ENCODE measurements at places on chromosomes 2 and 18.

DNA sequence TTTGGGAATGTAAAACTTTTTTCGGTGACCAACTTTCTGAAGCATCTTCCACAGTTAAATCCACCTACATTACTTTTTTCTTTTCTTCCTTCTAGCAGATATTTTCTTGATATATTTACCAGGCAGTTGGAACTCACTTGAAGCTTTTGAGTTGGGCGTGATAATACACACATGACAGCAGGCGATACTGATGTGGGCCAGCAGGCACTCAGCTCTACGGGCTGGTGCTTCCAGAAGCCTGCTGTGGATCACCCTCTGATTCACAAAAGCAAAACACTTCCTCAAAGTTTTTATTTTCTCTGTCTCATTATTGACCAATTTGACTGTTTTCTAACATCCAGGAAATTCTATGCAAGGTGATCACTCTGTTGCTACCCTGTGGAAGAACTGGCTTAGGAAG, 22.9 kb downstream of the GRHL1 start:
- no peak for DNase-seq

DNA sequence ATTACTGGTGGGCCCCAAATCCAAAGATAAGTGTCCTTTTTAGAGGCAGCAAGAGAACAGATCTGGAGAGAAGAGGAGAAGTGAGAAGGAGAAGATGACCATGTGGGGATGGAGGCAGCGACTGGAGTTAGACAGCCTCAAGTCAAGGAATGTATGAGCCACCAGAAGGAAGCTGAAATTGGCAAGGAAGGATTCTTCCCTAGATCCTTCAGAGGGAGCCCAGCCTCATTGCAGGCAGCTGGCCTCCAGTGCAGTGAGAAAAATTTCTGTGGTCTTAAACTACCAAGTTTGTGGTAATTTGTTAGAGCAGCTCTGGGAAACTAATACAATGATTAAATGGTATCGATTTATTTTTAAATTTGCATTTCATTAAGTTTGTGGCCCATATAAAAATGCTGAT, 167.9 kb downstream of the NCKAP5 start:
- no peak for DNase-seq

DNA sequence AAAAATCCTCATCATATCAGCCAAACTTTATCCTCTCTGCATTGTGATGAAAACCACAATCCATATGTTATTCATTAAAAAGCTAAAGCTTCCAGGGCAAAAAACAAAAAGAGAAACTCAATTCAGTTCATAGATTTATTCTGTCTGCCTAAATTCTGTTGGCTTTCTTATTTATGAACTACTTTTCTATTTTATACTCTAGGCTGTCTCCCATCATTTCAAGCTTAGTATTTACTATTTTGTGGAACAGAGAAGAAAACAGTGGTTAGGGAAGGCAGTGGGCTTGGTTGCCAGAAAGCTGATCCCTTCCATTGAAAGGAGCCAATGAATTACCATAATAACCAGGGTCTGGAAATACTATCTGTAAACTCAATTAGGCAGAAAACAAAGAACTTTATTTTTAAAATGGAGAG, 71.8 kb downstream of the RAPH1 start:
- DNase-seq = no peak

DNA sequence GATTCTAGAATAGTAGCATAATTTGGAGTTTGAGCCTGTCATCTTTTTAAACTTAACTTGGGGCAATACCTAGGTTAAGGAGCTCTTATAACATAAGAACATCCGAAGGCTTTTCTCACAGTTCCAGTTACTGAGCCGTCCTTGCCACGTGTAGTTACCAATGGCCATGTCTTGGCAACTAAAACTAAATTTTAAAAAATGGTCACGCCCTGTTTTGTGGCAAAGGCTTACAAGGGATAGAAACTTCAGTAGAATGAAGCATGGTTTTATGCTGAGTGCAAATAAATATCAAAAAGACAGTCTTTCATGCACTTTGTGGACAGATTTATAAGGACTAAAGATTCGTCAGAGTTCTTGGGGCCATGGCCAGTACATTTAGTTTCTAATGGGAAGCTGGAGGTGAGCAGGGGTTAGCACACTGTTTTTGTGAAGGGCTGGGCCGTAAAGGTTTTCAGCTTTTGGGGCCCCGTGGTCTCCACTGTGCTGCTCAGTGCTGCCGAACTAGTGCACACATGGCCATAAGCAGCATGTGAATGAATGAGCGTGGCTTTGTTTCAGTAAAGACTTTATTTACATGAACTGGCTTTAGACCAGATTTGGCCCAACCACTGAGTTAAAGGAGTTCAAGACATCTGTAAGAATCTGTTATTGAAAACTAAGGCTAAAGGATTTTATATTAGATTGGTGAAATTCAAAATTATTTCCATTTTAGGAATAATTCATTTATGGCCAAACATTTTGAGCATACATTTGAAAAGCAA, 41.1 kb downstream of the GRHL1 start:
- DNase-seq = no peak

DNA sequence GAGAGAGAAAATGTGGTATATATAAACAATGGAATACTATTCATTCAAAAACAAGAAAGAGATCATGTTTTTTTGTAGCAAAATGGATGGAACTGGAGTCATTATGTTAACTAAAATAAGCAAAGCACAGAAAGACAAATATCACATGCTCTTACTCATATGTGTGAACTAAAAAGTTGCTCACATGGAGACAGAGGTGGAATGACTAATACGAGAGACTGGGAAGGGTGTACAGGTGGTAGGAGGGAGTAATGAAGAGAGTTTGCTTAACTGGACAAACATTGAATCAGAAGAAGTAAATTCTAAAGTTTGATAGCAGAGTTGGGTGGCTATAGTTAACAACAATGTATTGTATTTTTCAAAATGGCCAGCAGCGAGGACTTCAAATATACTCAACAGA, 1080.7 kb upstream of the CHAC2 start:
- DNase-seq = no peak

GRCh38 chr2:97761192-97761591, 47.8 kb downstream of the ZAP70 start:
- DNase-seq = no peak

DNA sequence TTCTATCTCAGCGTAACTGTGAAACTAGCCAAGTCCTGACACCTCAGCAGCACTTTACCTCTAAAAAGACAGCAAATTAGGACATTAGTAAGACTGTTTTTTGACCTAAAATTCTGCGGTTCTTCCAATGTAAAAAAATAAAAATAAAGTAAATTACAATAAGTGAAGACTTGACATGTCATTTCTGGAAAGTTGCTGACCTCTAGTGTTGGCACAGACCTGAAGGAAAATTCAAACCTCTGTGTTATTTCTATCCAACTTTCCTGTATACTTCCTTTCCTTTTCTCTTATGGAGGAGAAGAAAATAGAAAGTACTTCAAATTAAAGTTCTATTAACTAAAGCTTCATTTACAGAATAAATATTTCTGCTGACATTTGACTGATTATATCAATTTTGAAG, 110.6 kb downstream of the TMEM182 start:
- DNase-seq = no peak

- no peak for DNase-seq
These were observed 122.5 kb downstream of the FIGN start for GRCh38 chr2:163613266-163613731.

GRCh38 chr2:207660994-207661393, 35.8 kb upstream of the METTL21A start:
- no peak for DNase-seq

DNA sequence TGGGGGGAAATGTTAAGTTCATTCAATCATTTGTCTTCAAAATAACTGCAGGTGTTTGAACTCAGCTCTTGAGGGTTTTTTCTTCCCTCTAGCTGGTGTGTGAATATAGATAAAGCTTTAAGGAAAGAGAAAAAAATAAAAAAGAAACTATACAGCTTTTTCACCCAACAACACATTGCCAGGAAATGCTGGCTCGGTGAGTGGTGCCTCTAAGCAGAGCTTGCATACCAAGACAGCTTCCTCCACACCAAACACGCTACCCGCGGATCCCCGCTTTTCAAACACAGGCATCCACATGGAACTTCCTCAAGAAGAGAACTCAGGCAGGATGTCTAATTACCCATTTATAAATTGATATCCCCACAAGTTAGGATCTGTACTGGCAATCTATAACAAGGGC, 69.8 kb upstream of the TANK start:
- DNase-seq = no peak

DNA sequence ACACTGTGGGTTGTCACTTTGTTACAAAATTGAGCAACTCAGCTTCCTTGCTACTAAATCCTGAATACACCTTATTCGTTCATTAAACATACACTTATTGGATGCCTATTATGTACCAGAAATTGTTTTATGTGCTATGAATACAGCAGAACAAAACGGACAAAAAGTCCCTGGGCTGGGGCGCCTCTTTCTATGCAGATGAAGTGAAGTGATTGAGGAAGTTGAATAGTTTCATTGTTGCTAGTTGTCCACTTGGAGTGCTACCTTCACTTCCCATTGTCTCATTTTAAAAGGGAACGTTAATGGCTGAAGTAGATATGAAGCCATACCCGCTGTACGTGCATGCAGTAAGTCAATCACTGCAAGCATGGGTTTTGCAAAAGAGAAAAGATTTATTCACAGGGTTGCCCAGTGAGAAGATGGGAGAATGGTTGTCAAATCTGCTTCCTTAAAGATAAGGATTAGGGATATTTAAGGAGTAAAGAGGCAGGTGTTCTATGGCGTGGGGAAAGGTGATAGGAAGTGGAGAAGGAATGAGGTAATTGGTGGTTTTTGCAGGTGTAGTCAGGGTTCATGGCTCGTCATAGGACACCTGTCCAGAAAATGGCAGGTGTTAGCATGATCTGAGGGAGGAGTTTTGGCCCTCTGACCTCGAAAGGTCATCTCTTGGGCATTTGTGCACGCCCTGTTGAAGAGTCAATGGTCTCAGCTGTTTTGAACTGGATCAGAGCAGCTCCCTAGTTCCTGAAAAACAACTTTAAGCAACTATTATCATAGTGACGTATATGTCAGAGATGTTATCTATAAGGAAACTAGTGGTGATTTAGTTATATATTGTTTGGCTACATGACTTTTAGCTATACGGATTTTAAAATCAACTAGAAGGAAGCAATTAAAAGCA, 23.5 kb downstream of the TRPM8 start:
- no peak for DNase-seq

- peak; percentile 45 for DNase-seq
These were observed 19.6 kb downstream of the UGP2 start for GRCh38 chr2:63861220-63861822.

DNA sequence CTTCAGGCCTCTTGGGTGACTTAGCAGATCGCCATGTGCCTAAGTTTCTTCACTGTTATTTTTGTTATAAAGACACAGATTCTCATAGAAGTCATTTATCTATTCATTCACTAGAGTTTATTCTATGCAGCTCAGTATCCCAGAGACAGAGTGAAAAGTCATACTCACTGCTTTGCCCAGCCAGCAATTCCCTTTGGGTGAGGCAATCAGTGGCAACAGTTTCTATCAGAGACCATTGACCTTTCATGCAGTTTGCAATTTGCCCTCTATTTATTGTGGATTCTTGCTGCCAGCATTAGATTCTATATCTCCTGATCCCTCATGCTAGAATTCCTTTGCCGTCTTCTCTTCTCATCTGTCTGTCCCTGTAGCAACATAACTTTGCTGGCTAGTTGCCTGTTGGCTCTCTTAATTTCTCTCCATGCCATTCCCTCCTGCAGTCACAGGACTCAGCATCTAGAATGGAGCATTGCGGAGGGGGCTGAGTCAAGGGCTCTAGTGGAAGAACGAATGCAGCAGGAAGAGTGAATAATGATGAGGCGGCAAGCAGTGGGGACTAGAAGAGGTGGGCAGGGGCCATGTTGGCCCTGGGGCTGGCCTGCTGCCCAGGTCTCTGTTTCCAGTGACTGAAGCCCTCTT, 12.2 kb downstream of the SLC9A4 start:
- DNase-seq = no peak

DNA sequence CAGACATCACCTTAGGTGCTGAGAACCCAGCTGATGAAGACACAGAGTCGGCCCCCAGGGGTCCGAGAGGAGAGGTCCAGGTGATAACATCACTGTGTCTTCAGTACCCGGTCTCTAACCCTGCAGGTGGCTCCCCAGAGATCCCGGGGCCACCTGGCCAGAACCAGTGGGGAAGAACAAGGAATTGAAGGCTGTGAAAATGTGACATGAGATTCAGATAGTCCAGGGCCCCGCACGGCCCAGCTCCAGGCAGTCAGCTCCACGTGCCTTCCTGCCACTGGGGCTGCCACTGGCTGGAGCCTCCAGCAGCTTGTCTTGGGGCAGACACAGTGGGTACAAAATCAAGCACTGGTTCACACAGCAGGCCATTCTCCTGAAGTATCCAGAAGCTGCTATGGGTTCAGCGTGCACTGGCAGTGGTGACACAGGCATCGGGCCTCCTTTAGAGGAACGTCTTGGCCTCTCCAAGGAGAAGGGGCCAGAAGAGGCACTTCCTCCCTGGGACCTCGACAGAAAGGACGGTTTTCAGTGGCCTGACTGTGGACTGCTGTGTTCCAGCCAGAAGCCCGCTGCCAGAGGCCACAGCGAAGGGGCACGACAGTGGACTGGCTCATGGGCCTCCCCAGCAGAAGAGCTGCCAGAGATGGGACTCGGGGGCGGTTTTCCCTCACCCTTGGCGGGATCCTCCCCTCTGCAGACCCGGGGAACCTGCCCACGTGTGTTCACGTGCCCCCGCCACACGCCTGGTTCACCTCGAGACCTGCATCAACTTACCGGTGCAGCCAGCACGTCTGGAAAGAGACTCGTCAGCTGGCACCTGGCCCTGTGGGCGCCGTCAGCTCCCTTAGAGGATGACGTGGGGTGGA, 150.4 kb downstream of the HDAC4 start:
- DNase-seq = no peak

DNA sequence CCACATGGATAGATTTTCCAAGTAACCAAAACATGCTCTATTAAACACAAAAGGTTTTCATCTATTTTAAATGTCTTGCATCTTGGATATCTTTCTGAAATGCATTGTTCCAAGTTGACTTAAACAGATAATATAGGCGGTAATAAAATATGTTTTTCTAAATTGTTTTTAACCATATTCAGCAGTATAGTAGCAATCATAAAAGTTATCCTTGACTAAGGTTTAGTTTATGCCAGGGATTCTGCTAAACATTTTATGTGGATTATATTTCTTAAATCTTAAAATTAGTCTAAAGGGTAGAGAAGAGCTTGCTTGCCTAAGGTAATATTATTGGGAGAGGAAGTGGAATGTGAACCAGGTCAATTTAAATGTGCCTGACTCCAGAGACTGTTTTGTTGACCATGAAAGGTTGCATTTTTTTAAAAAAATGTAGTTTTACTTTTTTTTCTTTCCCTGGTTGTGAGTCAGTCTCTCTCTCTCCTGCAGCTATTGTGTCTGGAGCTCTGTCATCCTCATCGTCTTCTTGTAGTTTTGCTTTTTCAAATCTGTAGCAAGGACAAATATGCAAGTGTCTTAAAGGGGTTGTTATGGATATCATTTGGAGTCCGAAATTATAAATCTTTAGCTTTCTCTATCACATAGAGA, 309.1 kb upstream of the COL3A1 start:
- no peak for DNase-seq
